ENCODE measurements at places on chromosomes 11 and 22.
A peak's percentile ranks its signal among the peaks of the same experiment; 100 is the strongest.

DNA sequence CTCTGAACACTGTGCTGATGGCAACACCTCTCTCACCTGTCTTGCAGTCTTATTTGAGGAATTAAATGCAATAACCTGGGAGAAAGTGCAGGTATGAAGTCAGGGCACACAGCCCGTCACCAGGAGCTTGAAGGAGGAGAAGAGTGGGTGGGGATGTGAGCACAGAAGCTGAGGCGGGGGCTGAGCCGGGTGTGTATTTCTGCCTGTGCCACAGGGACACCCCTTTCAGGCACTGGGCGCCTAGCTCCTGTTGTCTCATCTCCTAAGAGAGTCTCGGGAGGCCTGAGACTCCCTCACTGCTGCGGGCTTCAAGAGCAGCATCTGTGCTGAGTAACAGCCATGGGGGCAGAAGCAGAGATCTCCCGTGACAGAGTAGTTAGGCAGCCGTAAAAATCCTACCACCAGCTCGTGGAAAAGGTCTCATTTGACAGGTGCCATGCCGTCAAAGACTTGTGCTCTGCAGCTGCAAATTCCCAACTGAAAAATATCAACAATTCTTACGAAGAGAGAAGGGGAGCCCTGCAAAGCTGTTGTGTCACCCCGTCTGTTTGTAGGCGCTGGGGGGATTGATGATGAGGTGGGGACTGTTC lies 26.8 kb downstream of the PARVB start:
- peaks cover 45% of the 10 kb centered on the region for H3K4me1 ChIP-seq
- no peak overlapping the region for H3K4me3 ChIP-seq
- no peak for DNase-seq
- no peaks in the 10 kb centered on the region for H3K27me3 ChIP-seq
- peak overlapping the region; percentile 81 for H3K27ac ChIP-seq
- H3K36me3 ChIP-seq = no peaks in the 10 kb centered on the region

GRCh38 chr11:126432065-126432461 lies 76.6 kb downstream of the ST3GAL4 start:
- no peak overlapping the region for H3K27ac ChIP-seq
- no peaks in the 10 kb centered on the region for H3K4me1 ChIP-seq
- DNase-seq = no peak
- H3K4me3 ChIP-seq = no peak overlapping the region
- H3K36me3 ChIP-seq = no peaks in the 10 kb centered on the region
- no peaks in the 10 kb centered on the region for H3K27me3 ChIP-seq

DNA sequence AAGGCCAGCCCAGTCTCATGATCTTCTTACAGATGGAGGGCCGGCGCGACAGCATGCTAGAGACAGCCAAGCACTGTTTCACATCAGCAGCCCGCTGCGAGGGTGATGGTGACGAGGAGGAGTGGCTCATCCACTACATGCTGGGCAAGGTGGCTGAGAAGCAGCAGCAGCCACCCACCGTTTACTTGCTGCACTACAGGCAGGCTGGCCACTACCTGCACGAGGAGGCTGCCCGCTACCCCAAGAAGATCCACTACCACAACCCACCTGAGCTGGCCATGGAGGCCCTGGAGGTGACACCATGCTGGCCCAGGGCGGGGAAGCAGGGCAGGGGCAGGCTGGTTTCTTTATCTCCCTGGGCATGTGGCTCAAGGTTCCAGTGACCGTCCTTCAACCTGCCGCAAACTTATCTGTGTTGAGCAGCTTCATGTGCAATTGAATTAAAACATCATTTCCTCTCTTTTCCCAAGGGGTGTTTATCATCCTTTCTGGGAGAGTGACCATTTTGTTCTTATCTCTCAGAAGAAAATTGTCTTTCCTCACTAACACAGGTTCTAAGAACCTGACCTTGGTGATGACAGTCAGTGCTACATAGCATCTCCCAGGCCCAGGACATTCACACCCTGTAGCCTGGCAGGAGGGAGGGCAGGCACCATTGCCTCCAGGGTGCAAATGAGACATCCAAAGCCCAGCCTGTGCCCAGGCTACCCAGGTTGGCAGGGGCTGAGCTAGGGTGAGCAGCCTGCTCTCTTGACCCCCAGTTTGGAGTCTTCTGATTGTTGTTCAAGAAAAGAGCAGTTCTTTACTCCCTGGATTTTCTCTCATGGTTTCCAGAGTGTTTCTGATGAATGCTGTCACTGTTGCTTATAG lies 80.7 kb downstream of the CABIN1 start:
- H3K27me3 ChIP-seq = no peaks in the 10 kb centered on the region
- no peaks in the 10 kb centered on the region for H3K4me1 ChIP-seq
- DNase-seq = no peak
- no peak overlapping the region for H3K4me3 ChIP-seq

GRCh38 chr22:44201665-44202064 lies 20.9 kb downstream of the PARVG start:
- no peak overlapping the region for H3K4me3 ChIP-seq
- no peaks in the 10 kb centered on the region for H3K4me1 ChIP-seq
- H3K27ac ChIP-seq = no peak overlapping the region
- no peak for DNase-seq
- no peaks in the 10 kb centered on the region for H3K36me3 ChIP-seq

- H3K4me1 ChIP-seq = peaks cover 6% of the 10 kb centered on the region
- H3K4me3 ChIP-seq = no peak overlapping the region
- no peaks in the 10 kb centered on the region for H3K36me3 ChIP-seq
- no peak for DNase-seq
- H3K27me3 ChIP-seq = no peaks in the 10 kb centered on the region
- H3K27ac ChIP-seq = no peak overlapping the region
Measured at GRCh38 chr11:87359401-87359800, 321.7 kb downstream of the TMEM135 start.

Measured in psoas muscle (tissue), 8 donors.